ENCODE measurements at places on chromosomes 13 and 19.

GRCh38 chr13:21065686-21066085 lies 4.3 kb upstream of the LATS2 start:
- no peak for DNase-seq

- DNase-seq, result no peak
Observed at GRCh38 chr13:46743191-46743590, 53.8 kb downstream of the ESD start.

DNA sequence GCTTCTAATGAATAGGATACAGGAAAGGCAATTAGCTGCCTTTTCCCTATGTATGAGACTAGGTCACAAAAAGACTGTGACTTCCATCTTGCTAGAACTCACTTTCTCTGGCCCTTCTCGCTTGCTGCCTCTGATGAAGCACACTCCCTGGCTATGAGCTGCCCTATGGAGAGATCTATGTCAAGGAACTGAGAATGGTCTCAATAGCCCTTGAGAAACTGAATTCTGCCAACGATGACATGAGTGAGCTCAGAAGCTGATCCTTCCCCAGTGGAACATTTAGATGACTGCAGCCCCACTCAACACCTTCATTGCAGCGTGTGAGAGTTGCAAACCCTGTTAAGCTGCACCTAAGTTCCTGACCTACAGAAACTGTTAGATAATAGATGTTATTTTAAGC lies 309.8 kb downstream of the COG6 start:
- no peak for DNase-seq

DNA sequence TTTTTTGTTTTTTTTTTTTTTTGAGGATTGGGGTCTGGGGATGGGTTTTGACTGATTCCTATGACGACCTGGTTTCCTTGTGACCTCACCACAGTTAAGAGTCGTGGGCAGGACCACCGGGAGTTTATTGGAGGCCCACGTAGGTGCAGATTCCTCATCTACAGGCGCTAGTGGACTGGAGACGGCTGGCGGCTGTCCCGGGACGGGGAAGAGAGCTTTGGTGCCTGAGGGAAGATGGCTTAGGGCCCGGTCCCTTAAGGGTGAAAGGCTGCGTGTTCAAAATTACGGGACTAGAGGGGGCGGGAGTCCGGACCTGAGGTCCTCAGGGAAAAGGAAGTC lies 682 bp upstream of the TEAD2 start:
- DNase-seq, result no peak

DNA sequence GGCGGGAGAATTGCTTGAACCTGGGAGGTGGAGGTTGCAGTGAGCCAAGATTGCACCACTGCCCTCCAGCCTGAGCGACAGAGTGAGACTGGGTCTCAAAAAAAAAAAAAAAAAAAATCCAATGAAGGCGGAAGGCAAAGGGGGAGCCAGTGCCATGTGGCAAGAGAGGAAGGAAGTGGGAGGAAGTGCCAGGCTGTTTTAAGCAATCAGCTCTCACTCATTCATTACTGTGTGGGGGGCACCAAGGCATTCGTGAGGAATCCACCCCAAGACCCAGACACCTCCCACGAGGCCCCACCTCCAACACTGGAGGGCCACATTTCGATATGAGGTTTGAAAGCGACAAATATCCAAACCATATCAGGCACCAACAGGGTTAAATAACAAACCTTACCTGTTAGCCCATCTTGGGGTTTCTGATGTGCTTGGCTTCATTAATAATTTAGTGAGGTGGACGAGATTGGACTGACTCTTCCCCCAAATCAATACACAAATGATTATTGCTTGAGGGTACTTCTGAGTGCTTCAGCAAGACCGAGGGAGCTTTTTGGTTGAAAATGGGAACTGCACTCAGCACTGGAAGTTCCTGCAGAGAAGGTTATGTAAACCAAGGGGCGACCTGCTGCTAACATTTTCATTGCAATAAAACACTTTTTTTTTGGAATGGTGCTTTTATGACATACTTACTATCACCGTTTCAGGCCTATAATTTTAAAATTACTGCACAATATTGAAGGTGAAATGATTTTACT lies 7.5 kb upstream of the LRP3 start:
- DNase-seq, result no peak

DNA sequence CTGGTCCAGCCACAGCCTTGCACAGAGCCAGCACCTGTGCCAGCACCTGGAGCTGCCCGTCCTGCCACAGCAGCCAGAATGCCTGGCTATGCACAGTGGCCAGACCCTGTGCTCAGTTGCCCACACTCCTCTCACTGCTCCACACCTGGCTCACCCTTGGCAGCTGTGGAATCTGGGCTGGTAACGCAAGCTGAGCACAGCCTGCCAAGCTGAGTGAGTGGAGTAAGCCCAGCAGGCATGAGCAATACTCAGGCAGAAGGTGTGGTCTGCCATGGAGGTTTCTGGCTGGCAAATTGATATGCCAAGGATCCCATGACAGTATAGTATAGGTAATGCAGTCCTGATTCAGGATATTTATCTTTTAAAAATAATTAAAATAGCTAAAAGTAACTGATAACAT lies 122.2 kb downstream of the PCDH9 start:
- DNase-seq, result no peak

DNA sequence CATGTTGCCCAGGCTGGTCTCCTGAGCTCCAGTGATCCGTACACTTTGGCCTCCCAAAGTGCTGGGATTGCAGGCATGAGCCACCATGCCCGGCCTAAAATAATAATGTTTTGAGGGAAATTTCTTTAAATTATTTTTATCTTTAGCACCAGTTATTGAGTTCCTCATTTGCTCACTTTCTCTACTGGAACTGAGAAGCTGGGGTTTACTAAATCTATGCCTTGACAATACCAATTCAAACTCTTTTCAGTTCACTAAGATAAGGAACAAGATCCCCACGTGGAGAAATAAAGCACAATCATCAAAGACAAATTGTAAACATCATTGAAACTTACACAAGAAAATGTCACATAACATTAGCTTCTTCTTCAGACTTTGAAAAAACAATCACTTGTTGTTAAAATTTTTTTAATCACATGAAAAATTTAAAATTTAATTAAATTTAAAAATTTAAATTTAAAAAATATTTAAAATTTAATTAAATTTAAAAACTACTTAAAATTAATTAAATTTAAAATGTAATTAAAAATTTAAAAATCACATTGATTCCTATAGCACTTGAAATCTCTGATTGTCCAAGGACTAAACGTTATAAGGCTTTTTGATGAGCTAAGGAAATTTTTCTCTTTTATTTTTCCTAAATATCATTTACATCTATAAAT lies 25.2 kb upstream of the XPO4 start:
- DNase-seq, result no peak

GRCh38 chr19:30529876-30530275 lies 157.7 kb downstream of the ZNF536 start:
- no peak for DNase-seq
